ENCODE measurements at places on chromosomes 4 and X.

GRCh38 chr4:132901224-132901623, 247.9 kb upstream of the PCDH10 start:
- no peak for DNase-seq

GRCh38 chr4:74893171-74893570, 39.7 kb upstream of the PARM1 start:
- DNase-seq: no peak

DNA sequence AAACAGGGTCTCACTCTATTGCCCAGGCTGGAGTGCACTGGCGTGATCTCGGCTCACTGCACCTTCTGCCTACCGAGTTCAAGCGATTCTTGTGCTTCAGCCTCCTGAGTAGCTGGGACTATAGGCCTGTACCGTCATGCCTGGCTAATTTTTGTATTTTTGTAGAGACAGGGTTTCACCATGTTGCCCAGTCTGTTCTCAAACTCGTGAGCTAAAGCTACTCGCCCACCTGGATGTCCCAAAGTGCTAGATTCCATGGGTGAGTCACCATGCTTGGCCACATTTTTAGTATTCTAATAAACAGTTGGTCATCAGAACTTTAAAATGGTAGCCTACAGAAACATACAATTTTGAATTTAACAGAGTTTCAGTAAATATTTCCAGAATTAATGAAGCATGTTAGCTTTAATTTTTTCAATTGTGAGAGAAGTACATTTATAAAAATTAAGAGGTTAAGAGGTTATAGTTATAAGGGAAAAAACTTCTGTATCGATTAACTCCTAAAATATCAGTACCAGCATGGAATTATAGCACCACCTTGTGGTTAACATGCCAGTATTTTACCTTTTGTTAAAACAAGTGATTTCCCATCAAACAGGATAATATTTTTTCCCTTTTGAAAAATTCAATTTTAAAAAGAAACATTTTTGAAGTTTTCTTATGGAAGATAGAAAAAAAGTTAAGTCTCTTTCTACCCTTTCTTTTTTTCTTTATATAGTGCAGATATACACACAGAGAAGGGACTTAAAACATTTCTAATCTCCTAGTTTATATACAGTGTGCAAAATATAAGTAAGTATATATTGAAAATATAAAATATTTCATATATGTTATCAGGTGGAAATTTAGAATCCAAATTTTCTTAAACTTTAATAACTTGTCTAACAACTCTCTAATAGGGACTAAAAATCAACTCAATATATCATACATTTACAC, 35.4 kb downstream of the CEP44 start:
- no peak for DNase-seq

DNA sequence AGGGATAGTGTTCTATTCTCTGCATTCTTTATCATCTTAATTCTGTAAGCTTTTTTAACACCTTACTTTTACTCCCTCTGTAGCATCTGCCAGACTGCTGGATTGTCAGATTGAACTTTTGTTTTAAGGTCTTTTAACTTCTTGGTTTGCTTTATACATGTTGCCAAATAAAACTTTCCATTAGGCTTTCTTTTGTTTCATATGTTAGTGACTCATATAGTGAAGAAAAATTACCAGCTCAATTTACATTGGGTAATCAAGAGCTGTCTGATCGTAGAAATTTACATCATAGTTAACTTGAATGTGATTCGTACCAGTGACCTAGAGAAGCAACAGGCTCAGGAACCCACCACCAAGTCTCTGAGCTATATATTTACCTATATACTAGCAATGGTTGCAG, 28.5 kb upstream of the KLHL4 start:
- no peak for DNase-seq

GRCh38 chr4:135281230-135281629, 1079.6 kb upstream of the PABPC4L start:
- DNase-seq: no peak

GRCh38 chr4:38857354-38858096, 908 bp upstream of the TLR6 start:
- DNase-seq: peak; percentile 59

All from CD4-positive, alpha-beta T cell treated with Interleukin-17A for 4 hours (primary cell).